Caco-2 (cell line): ENCODE measurements at places on chromosomes 13 and 19. TPM values are rescaled to one million over a fixed set of nuclear protein-coding genes. Genes with fewer than 3 reads are reported as not detected.

DNA sequence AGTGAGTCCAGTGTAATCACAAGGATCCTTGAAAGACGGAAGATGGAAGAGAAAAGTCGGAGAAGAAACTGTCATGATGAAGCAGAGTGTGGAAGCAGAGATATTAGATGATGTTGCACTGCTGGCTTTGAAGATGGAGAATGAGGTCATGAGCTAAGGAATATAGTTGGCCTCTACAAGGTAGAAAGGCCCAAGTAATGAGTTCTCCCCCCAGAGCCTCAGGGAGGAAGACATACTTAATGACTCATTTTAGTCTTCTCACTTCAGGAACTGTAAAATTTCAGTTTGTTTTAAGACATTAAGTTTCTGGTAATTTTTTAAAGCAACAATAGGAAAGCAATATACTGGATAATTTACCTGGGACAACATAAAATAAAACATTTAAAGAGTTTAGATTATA is 1331.5 kb upstream of the PCDH20 start:
- DNase-seq = no peak
- H3K4me1 ChIP-seq = no peaks in the 10 kb centered on the region
- H3K4me3 ChIP-seq = no peak overlapping the region

DNA sequence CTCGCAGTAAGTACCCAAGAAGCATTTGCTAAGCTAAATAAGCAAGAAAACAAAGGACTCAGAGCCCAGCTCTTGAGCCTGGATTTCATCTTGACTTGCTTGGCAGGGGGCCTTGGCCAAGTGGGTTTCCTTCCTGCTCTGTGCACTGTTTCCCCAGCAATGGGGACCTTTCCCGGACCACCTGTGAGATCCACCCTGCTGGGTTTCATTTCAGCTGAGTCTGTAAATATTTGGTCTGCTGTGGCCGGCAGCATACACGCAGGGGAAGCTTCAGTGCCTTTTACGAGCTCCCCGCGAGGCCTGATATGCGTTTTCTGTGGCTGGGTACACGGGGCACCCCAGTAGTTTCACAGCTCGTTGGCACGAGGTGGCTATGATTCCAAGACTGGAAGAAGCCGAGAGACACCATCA is 12.4 kb upstream of the TINCR start:
- no peaks in the 10 kb centered on the region for H3K36me3 ChIP-seq
- H3K27ac ChIP-seq = no peak overlapping the region
- DNase-seq = no peak
- H3K4me1 ChIP-seq = peaks cover 10% of the 10 kb centered on the region
- no peak overlapping the region for H3K4me3 ChIP-seq
- no peaks in the 10 kb centered on the region for H3K27me3 ChIP-seq

Gene SIAH3
- total RNA-seq = not detected in 2 replicates

DNA sequence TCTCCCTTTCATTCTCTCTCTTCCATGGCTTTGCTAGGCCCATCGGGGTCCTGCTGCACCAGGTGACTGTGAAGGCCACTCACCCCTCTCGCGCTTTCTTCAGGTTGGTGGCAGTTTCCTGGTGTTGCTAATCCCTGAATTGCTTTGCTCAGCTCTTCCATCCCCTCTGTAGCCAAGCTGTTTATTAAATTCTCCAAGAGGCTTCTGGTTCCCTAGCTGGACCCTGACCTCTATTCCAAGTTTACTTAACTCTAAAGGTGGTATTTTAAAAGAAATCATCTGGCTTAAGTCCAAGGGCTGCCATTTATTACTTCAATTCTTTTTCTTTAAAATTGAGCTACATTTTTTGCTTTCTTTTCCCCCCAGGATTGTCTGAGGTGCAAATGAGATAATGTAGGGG is 32.7 kb upstream of the MICU2 start:
- DNase-seq = no peak
- H3K27ac ChIP-seq = no peak overlapping the region

GRCh38 chr19:21833733-21834132 is 2.2 kb downstream of the ZNF43 start:
- no peak for DNase-seq
- no peak overlapping the region for H3K27ac ChIP-seq
- no peak overlapping the region for H3K4me3 ChIP-seq
- no peaks in the 10 kb centered on the region for H3K4me1 ChIP-seq
- no peaks in the 10 kb centered on the region for H3K36me3 ChIP-seq

- DNase-seq = no peak
- H3K27me3 ChIP-seq = no peaks in the 10 kb centered on the region
- no peak overlapping the region for H3K27ac ChIP-seq
- H3K4me3 ChIP-seq = no peak overlapping the region
- 0 out of 2 replicates have a peak, but pooled peaks cover 2% of the 10 kb centered on the region for H3K4me1 ChIP-seq
Measured at GRCh38 chr19:50648659-50649058, 586 bp upstream of the C19orf81 start.

DNA sequence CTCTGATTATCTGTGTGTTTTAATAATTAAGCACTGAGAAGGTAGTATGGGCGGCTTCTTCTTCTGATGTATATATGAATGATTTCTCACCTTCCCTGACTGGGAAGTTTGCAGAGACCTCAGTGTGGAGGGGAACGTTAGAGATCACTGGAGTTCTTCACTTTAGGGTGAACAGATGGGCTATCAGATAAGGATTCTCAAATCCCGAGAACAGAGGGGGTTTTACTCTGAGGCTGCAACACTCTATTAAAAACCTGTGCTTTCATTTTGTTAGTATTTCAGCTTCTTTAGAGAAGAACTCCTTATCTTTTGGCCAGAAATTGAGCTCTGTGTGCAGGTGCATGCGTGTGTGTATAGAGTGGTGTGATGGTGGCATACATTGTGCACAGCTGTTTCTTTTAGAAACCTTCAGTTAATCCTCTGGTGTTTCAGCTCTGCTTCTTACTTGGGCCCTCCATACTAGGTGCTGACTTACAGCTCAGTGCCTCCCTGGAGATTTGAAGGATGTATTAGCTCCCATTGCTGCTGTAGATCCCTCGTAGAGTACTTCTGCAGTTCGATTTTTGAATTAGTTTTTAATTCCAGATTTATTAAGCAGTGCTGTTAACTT is 45.3 kb upstream of the PCDH9 start:
- H3K27me3 ChIP-seq = no peaks in the 10 kb centered on the region
- no peaks in the 10 kb centered on the region for H3K36me3 ChIP-seq
- no peak for DNase-seq
- no peak overlapping the region for H3K27ac ChIP-seq
- no peaks in the 10 kb centered on the region for H3K4me1 ChIP-seq

- no peaks in the 10 kb centered on the region; the same call in 1 of the 2 replicates for H3K36me3 ChIP-seq
- H3K27me3 ChIP-seq = no peaks in the 10 kb centered on the region
- peaks cover 8% of the 10 kb centered on the region; the same call in 1 of the 2 replicates for H3K4me1 ChIP-seq
- no peak overlapping the region for H3K4me3 ChIP-seq
Measured at GRCh38 chr13:46101484-46102254, 3.2 kb downstream of the CPB2 start.

GRCh38 chr13:28825379-28825778 is 5.2 kb downstream of the MTUS2 start:
- H3K27me3 ChIP-seq = peaks cover 3% of the 10 kb centered on the region
- H3K27ac ChIP-seq = no peak overlapping the region
- no peaks in the 10 kb centered on the region for H3K36me3 ChIP-seq

- peak overlapping the region; percentile 26 for H3K27ac ChIP-seq
- H3K36me3 ChIP-seq = no peaks in the 10 kb centered on the region
- H3K4me3 ChIP-seq = no peak overlapping the region
- peaks cover 84% of the 10 kb centered on the region for H3K4me1 ChIP-seq
Measured at GRCh38 chr13:75365724-75366173, 116.2 kb downstream of the TBC1D4 start.

DNA sequence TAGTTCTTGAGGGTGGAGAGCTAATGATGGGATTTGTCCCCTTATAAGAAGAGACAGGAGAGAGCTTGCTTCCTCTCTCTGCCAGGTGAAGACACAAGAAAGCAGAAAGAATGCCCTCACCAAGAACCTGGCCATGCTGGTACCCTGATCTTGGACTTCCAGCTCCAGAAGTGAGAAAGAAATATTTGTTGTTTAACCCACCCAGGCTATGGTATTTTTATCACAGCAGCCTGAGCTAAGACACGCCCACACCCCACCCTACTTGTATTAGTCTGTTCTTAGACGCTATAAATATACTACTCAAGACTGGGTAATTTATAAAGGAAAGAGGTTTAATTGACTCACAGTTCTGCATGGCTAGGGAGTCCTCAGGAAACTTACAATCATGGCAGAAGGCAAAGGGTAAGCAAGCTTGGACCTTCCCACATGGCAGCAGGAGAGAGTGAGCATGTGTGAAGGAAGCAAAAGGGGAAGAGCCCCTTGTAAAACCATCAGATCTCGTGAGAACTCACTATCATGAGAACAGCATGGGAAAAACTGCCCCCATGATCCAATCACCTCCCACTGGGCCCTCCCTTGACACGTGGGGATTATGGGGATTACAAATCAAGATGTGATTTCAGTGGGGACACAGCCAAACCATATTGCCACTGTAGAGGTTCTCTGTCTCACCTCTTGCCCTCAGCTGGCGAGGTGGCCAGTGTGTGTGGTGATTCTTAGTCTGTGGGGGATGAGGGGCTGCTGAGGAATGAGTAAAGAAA is 57.4 kb upstream of the RCBTB2 start:
- H3K27me3 ChIP-seq = no peaks in the 10 kb centered on the region
- peaks cover 11% of the 10 kb centered on the region; the same call in 1 of the 2 replicates for H3K4me1 ChIP-seq
- no peak overlapping the region for H3K27ac ChIP-seq

Gene AP2A1
- 107 and 126 TPM in 2 replicates for total RNA-seq

Gene NPAS1
- 1.8 and 2.8 TPM in 2 replicates for total RNA-seq

DNA sequence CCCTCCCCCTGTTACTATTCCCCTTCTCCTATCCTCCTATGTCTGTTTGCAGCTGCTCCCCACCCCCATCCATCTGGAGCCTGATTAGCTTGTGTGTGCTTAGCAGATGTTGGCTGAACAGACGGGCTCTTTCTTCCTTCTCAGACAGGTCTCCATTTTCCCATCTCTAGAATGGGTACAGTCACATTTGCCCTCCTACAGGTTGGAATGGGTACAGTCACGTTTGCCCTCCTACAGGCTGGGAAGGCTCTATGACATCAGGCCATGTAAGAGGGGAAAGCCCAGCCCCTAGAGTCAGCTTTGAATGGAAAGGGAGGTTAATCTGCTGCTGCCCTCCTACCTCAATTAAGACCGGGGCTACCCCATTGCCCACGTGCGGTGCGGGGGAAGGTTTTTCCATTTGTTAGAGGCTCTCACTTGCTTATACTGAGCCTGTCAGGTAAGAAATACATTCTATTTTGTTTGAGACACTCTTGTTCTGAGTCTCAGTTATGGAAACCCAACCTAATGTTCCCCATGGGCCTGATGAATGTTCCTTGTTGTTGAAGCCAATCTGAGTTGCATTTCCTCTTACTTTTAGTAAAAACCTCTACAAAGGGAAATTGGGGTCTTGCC is 2.2 kb upstream of the CLEC17A start:
- no peak for DNase-seq
- H3K27ac ChIP-seq = no peak overlapping the region
- H3K36me3 ChIP-seq = no peaks in the 10 kb centered on the region
- no peak overlapping the region for H3K4me3 ChIP-seq
